Hematopoietic multipotent progenitor cell treated with erythropoietin and hydrocortisone succinate and interleukin-3 and kit ligand, for 6 days (in vitro differentiated cells): ENCODE measurements at places on chromosomes 7 and 10.

DNA sequence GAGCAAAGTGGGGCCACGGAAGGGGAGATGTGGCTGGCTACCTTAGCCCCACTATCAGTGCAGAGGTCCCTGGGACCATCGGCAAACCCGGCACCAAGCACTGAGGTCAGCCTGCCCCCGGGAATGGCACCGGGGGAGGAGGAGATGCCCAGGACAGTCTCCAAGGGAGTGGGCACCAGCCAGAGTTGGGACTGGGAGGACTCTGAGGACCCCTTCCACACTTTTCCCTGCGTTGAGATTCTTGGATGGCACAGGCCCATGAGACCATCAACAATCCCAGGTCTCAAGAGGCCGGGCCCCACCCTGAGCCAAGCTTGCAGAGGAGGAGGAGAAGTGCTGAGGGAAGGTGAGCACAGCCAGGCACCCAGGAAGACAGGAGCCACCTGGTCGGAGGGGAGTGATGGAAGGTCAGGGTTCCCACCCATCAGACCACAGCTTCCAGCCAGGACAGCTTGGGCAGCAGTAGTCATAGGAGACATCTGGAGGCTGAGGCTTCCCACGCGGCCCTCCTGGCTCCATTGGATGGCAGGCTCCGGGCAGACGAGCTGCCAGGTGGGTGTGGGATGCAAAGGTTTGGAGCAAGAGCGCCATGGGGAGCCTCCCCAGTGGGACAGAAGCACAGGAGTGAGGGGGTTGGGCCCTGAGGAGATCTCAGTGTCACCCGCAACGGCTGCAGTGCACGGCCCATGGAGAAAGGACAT is 2.6 kb upstream of the OPN4 start:
- DNase-seq, result no peak

DNA sequence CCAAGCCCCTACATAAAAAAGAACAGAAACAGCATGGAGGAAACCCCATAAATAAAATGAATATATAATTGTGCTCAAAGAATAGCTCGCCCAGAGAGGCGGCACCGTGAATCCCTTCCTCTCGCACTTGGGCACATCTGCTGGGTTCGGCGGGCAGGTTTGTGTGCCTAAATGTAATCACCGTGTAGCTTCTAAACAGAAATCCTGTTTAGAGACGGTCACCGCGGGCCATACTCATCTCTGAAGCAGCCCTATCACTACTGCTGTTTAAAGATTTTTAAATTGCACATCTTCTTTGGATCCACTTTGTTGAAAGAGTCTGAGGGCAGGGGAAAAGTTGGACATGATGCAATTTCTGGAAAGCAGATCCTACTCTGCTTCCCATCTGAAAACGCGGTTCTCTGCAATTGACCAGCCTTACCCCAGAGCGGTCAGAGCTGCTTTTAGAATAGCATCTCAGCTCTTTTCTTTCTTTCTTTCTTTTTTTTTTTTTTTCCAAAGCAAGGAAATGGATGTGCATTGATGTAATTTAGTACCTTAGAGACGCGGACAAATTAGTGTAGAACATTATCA is 6.4 kb downstream of the DRGX start:
- DNase-seq, result no peak

GRCh38 chr10:79380125-79380945 is 33.1 kb downstream of the PPIF start:
- DNase-seq, result no peak

GRCh38 chr10:35328404-35329037 is 7.8 kb upstream of the CCNY start:
- no peak for DNase-seq

- DNase-seq, result peak; percentile 29
Observed at GRCh38 chr10:7243873-7244272, 167.0 kb downstream of the SFMBT2 start.

- DNase-seq, result no peak
Observed at GRCh38 chr7:121940918-121941317, 68.0 kb downstream of the PTPRZ1 start.

DNA sequence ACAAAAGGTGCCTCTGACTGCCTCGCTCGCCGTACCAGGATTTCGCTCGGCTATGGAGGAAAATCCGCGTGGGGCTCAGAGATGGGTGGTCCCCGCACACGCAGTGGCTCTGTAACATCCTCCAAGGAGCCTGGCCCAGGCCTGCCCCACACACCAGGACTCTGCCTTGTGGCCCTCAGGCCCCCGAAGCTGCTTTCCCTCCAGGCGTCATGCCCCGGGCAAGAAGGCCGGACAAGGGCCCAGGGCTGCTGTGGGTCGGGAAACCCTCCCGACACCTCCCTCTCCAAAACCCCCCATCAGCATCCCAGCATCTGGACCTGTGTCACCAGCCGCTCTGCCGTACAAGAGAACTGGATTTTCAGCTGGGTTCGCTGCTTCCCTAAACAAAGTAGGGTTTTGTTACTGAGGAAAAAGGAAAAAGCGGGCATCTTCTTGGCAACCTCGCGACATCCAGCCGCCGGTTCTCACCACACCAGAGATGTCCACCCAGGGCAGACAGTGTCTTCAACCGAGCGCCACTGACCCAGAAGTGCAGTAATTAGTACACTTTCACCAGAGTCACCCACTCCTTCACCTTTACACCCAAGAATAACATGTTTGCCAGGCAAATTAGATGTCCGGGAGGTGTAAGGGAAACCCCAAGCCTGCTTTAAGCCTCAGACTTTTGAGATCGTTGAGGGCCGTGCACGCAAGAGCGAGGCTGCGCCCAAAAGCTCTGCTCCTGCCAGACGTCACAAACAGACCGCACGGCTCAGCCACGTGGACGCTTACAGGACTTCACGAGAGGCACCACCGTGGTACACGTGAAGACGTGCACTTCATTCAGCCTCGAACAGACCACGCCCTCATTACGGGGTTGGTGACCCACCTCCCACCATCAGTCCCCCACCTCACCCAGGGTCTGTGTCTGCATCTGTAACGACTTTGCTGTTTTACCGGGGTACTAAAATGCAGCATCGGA is 62.2 kb downstream of the DIP2C start:
- DNase-seq, result no peak

DNA sequence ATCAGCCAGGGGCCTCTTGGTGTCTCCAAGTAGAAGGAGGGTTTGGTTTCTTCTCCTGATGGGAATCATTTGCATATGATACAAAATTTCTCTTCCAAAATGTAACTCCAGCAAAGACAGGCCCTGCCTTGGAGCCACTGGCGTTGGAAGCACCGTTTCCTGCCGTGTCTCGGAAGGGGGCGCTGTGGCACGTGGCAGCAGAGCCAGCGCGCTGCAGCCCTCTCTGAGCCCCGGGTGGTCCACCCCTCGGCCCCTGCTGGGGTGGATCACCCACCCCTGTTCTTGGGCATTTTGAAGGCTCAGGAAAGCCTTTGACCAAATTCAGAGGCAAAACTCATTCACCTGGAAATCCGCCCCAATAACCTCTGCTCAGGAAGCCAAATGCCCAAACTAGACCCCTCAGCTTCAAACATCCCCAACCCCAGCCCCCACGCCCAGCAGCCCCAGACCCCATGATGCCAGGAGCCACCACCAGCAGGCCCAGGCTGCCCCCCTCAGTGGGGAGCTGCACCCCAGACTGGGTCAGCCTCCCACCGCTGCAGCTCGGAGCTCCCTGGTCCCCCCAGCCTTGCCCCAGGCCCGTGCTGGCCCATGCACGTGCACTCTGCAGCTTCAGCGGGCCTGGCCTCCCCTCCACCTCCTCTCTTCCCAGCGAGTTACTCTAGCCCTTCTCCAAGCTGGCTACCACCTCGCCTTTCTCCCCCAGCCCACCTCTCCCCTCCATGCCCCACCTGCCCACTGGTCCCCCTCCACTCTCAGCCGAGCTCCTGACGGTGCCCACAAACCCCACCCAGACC is 29.5 kb upstream of the ELFN1 start:
- DNase-seq, result no peak

- DNase-seq, result no peak
Observed at GRCh38 chr10:122531939-122532338, 28.6 kb upstream of the DMBT1 start.

GRCh38 chr10:4651404-4652037 is 174.5 kb upstream of the AKR1E2 start:
- DNase-seq, result no peak

DNA sequence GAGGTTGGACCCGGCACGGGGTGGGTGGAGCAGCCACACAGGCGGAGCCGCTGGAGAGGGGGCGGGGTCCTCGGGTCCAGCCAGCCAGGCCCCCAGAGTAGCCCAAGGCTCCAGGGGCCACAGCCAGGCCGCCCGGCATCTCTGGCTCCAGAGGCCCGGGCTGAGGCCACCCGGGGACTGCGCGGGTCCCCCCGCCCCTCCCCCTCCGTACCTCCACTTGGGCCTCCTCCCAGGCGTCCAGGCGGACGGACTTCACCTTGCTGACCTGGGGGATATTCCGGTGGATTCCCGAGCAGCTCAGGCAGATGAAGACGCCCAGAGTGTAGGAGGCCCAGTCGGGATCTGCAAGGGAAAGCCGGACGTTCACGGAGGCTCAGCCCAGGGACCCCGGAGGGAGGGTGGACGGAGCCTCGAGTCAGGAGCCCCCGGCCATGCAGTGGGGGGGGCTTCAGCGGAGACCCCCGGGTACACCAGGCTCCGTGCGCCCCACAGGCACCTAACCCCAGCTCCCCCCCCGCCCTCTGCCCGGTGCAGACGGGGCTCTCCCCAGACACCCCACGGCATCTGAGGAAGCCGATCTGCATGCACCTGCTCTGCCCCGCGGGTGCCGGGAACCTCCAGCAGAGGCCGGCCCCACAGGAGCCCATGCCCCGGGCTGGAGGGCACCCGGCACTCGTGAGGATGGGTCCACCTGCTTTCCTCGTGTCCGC is 19.2 kb downstream of the ADAP1 start:
- no peak for DNase-seq

GRCh38 chr7:142301299-142301698 is 43.4 kb upstream of the PRSS58 start:
- DNase-seq, result peak; percentile 14

DNA sequence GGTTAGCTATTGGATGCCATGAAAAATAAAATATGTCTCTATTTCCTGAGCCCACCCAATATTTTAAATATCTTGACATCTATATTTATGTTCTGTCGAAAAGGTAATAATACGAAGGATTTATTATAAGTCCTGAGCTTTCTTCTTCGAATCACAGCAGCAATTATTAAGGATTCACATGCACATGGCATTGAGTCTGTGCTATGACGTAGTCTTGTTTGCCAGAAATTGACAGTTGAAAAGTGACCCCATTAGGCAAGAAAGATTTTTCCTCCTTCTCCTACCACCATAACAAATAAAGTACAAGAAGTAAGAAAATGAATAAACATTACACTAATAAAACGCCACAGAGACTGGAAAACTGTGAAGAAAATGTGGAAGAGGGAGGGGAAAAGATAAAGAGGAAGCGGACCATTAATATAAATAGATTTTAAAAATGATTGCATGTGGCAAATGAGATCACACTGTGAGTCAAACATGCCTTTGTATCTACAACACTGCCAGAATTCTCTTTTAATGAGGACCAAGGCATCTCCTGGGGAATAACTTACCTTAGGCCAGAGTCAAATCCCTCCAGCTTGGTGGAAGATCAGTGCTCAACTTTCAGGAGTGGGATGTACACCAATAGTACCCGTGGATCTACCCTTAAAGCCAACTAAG is 21.6 kb downstream of the FZD1 start:
- DNase-seq, result no peak

- no peak for DNase-seq
Observed at GRCh38 chr7:45720989-45721388, 146.8 kb downstream of the ADCY1 start.
